Inflammatory macrophage treated with lipopolysaccharide for 4 hours (primary cell): ENCODE measurements at places on chromosomes 13 and 19.
A peak's percentile ranks its signal among the peaks of the same experiment; 100 is the strongest.

DNA sequence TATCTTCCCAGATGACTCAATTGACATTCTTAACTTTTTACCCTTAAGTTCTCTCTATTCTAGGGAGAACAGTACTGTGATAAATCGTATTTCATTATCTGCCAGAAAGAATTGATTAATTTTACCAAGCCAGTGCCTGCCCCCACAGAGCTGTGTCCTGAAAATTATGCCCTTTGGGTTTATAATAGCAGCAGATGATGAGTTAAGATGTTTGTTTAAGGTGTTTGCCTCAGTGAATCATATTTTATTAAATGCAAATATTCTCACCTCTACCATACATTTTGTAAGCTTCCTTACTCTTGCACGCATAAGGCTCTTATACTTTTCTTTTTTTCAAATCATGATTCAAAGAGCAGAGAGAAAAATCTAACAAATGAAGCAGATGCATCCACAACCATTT is 318.6 kb downstream of the DCT start:
- no peak for DNase-seq

GRCh38 chr13:23007426-23007825 is 173.4 kb upstream of the SGCG start:
- no peak for DNase-seq

DNA sequence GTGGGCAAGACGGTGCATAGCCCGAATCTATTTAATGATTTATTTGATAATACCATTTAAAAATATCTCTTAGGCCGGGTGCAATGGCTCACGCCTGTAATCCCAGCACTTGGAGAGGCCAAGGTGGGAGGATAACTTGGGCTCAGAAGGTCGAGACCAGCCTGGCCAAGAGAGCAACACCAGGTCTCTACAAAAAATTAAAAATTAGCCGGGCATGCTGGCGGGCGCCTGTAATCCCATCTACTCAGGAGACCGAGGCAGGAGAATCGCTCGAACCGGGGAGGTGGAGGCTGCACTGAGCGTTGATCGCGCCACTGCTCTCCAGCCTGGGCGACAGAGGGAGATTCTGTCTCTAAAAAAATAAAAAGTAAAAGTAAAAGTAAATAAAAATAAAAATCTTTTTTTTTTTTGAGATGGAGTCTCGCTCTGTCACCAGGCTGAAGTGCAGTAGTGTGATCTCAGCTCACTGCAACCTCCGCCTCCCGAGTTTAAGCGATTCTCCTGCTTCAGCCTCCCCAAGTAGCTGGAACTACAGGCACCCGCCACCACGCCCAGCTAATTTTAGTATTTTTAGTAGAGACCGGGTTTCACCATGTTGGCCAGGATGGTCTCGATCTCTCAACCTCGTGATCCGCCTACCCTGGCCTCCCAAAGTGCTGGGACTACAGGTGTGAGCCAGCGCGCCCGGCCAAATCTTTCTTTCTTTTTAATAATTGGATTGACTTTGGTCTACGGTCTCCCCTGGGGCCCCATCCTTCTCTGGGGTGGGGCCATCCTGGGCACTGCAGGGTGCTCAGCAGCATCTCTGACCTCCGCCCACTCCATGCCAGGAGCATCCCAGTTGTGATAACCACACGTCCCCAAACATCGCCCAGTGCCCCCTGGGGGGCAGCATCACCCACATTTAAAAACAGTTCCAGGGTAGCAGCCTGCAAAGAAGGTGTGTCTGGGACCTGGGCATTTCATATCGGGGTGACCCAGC is 90.7 kb downstream of the GNG7 start:
- DNase-seq, result no peak

- DNase-seq, result peak; percentile 50
Measured at GRCh38 chr13:49652355-49653305, 24.3 kb downstream of the ARL11 start.

GRCh38 chr13:30366088-30366487 is 56.2 kb upstream of the UBE2L5 start:
- DNase-seq, result peak; percentile 22

- DNase-seq, result no peak
Measured at GRCh38 chr13:99015606-99016490, 38.0 kb upstream of the DOCK9 start.

GRCh38 chr13:30720172-30720869 is 15.0 kb upstream of the ALOX5AP start:
- peak; percentile 89 for DNase-seq

- DNase-seq, result peak; percentile 4
Measured at GRCh38 chr13:71605744-71606143, 261.3 kb downstream of the DACH1 start.

- DNase-seq, result peak; percentile 63
Measured at GRCh38 chr19:35045667-35046300, 4.3 kb downstream of the HPN start.

GRCh38 chr19:1350867-1351266 is 32.8 kb upstream of the NDUFS7 start:
- DNase-seq, result no peak

- peak; percentile 62 for DNase-seq
Measured at GRCh38 chr13:42569576-42570344, 4.2 kb upstream of the TNFSF11 start.

GRCh38 chr13:102702965-102703725 is 8.3 kb upstream of the METTL21C start:
- DNase-seq, result no peak

DNA sequence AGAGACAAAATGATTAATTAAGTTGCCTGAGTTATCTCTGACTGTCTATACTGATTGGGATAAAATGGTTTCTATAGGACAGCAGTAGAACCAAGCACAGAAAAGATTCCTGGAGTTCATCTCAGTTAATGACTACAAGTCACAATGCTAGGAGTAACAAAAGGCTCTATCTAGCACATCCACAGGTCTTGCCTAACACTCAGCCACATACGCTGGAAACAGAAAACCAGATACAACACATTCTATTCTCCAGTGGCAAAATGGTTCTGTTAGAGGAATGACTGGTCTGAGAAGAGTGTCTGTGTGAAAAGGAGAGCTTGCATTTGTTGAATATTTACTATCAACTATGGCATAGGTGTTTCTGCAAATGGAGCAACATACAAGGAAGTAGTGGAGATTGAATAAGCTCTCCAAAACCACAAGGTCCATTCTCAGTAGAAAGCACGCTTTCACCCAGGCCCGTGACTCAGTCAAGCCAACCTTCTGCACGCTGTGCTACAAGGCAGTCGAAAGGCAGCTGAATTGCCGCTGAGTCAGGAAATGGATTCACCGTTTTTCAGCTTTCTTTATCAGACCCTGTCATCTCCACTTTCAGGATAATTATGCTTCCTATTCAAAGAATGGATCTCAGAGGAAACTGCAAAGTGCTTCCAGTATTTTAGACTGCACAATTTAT is 761.5 kb downstream of the EFNB2 start:
- DNase-seq, result no peak

GRCh38 chr19:48332351-48332661 is 7.0 kb downstream of the EMP3 start:
- DNase-seq, result no peak

DNA sequence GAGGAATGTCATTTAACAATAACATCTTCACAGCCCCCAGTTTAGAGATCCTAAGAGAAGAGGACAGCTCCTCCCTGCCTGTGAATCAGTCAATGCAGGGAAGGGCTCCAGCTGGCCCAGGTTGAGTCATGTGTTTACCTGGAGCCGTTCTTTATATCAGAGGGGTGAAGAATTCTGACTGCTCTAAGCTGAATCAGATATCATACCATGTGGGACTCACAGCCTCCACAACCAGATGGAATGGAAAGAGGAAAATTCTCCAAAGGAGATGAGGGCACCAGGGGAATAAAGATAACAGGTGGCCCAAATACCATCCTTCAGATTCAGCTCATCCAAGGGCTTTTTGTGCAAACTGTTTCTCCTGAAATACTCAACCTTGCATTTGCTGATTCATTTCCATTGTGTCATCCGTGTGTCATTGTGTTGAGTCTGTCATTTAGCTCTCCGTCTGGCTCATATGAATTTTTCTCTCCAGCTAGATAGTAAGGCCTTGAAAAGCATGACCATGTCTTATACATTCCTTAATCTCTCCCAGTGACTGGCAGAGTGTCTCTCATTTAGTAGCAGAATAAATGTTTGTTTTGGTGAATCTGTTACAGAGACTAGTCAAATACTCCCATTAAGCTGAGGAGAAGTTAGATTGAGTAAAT is 217.9 kb downstream of the RFC3 start:
- DNase-seq, result no peak

GRCh38 chr19:3443840-3444694 is 36.3 kb downstream of the SMIM24 start:
- DNase-seq, result no peak

DNA sequence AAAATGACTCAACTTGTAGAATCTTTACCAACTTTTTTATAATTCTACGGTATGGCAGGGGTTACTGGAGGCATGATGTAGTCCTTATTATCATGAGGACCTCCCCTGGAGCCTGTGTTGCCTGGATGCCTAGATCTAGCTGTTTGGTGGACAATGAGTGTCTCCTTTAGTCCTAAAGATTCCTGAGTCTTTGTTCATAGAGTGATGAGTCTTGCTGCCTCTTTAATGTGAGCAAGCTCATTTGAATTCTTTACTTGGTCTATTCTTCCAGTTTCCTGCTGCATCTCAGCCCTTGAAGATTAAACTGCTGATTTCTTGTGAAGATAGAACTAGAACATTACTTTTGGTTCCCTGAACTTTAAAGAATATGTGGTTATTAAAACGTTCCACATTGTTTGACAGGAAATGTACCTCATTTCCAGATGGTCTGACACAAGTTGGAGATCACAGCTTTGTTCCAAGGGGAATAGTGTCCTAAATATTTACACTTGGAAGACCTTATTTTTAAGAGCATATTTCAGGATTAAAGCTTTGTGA is 51.9 kb downstream of the SLAIN1 start:
- DNase-seq, result no peak

- DNase-seq, result no peak
Measured at GRCh38 chr19:51687791-51688670, 5.1 kb upstream of the SPACA6 start.

- no peak for DNase-seq
Measured at GRCh38 chr19:44642377-44642776, 1.3 kb upstream of the PVR start.

DNA sequence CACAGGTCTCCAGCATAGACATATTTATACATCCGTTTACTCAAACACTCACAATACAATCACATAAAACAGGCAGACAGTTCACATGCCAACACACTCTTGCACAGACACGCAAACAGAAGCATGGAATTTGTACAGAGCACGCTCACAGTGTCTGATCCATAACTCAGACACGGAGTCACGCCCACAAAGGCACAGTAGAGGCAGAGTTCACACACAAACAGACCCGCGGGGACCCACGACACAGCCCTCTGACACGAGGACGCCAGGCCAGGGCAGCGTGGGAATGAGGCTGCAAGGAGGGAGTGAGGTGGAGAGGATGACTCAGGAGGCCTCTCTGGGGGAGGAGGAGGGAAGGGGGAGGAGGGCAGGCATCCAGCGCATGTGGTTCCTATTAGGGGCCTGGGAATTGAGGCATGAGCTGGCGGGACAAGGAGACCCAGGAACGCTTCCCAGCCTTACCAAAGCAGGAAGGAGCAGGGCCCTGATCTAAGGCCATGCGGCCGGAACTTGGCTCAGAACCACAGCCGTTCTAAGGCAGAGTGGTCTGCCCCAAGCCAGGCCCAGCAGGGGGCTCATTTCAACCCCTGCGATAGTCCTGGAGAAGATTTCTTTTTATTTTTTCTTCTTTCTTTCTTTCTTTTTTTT is 9.1 kb upstream of the OLFM2 start:
- DNase-seq, result no peak

DNA sequence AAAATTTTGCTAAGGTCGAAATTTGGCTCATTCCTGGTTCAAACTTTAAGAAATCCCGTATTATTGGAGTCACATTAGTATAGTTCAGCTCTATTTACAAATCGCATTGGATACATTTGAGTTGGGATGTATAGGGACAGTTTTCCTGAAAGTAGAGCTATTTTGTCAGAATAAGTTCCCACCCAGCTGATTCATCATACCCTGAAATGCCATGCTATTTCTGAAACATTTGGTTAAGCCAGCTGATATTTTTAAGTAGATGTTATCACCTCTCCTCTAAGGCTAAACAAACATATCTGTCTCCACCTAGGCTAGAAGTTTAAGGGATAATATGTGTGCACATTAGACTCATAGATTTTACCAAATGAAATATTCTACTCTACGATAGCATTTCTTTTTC is 226.2 kb upstream of the ARGLU1 start:
- no peak for DNase-seq

GRCh38 chr13:30193279-30194234 is 113.8 kb downstream of the KATNAL1 start:
- DNase-seq, result no peak

GRCh38 chr13:23268441-23268840 is 87.7 kb downstream of the SGCG start:
- no peak for DNase-seq

DNA sequence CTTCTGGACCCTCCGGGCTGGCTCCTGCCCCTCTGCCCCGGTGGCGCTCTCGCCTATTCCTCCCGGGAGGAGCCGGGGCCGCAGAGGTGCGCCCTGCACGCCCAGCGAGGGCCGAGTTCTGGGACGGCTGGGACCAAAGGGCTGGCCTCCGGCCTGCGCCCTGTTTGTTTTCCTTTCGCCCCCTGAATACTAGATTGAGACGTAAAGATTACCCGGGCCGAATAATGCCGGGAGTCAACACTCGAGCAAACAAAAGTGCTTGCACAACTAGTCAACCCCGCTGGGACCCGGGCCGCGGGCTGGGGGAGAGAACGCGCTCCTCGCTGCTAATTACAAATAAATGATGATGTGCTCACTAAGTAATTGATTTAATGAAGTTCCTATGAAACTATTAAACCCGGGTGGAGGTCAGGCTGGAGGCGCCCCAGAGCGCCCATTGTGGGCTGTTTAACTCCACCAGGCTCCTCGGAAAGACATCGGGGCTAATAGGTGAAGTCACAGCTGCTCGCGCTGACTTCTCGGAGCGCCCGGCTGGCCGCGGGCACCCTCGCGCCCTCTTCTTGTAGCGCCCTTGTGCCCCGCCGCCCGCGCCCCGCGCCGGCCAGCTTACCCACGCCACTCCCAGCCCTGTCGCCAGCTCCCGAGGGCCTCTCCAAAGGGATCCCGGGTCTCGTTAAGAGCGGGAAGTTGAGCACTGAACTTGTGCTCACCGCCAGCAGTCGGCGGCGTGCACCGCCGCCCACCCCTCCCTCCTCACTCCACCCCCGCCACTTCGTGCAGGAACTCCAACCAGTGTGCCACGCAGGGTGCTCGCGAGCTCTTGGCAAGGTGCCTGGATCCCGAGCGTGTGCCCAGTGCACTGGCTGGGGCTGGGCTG is 14.9 kb downstream of the ZIC5 start:
- no peak for DNase-seq

- DNase-seq, result no peak
Measured at GRCh38 chr19:17862711-17863519, 3.2 kb downstream of the RPL18A start.

GRCh38 chr19:38204096-38204495 is 19.9 kb downstream of the DPF1 start:
- no peak for DNase-seq

DNA sequence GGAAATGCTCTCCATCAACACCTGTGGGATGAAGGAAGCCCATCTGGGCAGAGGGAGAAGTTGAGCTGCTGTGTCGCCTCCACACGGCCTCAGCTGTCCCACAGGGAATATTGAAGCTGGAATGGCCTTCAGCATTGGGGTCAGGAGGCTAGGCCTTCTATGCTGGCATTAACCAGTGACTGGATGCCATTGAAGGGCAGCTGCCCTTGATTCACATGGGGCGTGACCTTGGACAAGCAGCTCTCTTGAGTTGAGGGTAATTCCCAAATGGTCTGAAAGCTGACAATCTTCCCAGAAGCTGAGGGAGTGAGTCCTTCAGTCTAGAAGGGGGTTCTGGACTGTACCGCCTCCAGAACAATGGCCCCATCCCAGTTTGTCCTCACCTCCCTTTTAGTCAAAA is 6.7 kb downstream of the BCL3 start:
- no peak for DNase-seq

GRCh38 chr19:41298348-41298964 is 11.5 kb upstream of the CCDC97 start:
- DNase-seq, result peak; percentile 86
